ENCODE measurements at places on chromosomes 3 and 15.

GRCh38 chr3:115194476-115194875 is 47.4 kb upstream of the ZBTB20 start:
- no peak for DNase-seq

DNA sequence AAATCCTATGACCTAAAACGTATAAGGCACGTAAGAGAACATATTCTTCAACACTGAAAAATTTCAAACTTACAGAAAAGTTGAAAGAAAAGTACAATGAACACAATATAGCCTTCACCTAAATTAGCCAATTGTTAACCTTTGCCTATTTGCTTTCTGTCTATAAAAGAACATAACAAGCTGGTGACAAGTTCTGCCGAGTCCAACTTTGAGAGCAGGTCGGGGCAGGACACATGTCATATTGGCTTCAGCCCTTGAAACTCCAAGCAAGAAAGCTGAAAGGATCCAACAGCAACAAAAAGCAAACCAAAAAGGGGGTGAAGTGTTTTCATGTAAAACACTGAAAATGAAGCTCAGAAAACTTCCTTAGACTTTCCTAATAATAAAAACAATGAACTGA is 59.1 kb downstream of the TBC1D2B start:
- DNase-seq: no peak

- DNase-seq: no peak
These were observed 28.8 kb upstream of the RYK start for GRCh38 chr3:134279466-134279865.

- DNase-seq: no peak
These were observed 16.8 kb upstream of the LRRN1 start for GRCh38 chr3:3782457-3782856.

DNA sequence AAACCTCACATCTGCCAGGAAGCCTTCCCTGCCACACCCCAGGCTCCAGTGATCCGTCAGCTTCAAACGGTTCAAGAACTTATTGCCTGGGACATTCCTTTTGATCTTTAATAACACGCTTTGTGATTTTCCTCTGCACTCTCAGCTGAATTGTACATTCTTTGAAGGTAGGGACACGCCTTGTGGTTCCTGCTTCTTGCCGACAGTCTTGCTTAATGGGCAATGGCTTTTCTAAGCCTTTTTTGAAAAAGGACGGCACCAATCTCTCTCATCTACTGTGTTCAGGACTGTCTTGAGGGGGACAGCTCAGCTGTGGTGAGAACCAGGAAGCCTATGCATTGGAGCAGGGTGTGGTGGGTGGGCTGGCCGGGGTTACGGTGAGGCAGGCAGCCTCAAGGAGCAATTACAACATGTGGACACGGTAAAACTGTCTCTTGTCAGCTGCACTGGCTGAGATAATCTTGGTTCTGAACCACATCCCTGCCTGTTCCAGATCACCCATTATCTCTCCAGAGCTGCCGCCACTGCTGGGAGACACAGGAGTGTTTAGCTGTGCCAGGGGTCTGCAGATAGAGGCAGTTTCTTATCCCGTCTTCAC is 46.0 kb upstream of the GLCE start:
- DNase-seq: no peak
